ENCODE measurements at places on chromosomes 12 and 14. TPM values are rescaled to one million over a fixed set of nuclear protein-coding genes. Genes with fewer than 3 reads are reported as not detected.

The PRKD1 gene
- 8.1 TPM for total RNA-seq

The WNT5B gene
- total RNA-seq = 73.8 TPM

The PARPBP gene
- 79.8 TPM for total RNA-seq

The IQSEC3 gene
- 1.0 TPM for total RNA-seq

The VAMP1 gene
- 14.3 TPM for total RNA-seq

The ADAMTS20 gene
- total RNA-seq = 10.9 TPM

The BTBD6 gene
- total RNA-seq = 15.0 TPM

The C12orf60 gene
- 5.4 TPM for total RNA-seq

The RPGRIP1 gene
- 3.4 TPM for total RNA-seq

The KDM5A gene
- 44.7 TPM for total RNA-seq

The CLEC1B gene
- not detected for total RNA-seq

The VASH1 gene
- 10.3 TPM for total RNA-seq

The CLEC4C gene
- total RNA-seq = not detected

The KIAA0586 gene
- 79.4 TPM for total RNA-seq

The DDX24 gene
- 113 TPM for total RNA-seq

The NUP37 gene
- 141 TPM for total RNA-seq

The UBR7 gene
- 55.7 TPM for total RNA-seq

The ATL1 gene
- total RNA-seq = 7.3 TPM

The BBOF1 gene
- 2.0 TPM for total RNA-seq

The DGKA gene
- 27.0 TPM for total RNA-seq

The MMP17 gene
- 7.1 TPM for total RNA-seq

The OAS2 gene
- total RNA-seq = 0.12 TPM

The C12orf50 gene
- not detected for total RNA-seq

The M6PR gene
- 124 TPM for total RNA-seq

The IAPP gene
- total RNA-seq = 0.15 TPM

The ART4 gene
- total RNA-seq = not detected

The SSTR1 gene
- total RNA-seq = not detected

The SERPINA9 gene
- not detected for total RNA-seq

The IL23A gene
- 0.31 TPM for total RNA-seq

The VDR gene
- total RNA-seq = 0.09 TPM

The CIROP gene
- 0.06 TPM for total RNA-seq

The LRRK2 gene
- 0.03 TPM for total RNA-seq

The DEGS2 gene
- total RNA-seq = not detected

The ASIC1 gene
- total RNA-seq = 5.6 TPM

The COL2A1 gene
- 69.1 TPM for total RNA-seq
